ENCODE measurements at places on chromosomes 5 and 9.

- H3K36me3 ChIP-seq, result no peaks in the 10 kb centered on the region
- no peaks in the 10 kb centered on the region for H3K27me3 ChIP-seq
- no peak for DNase-seq
- H3K4me1 ChIP-seq, result no peaks in the 10 kb centered on the region
- no peak overlapping the region for H3K4me3 ChIP-seq
- no peak overlapping the region for H3K27ac ChIP-seq
These were observed 83.1 kb downstream of the MSX2 start for GRCh38 chr5:174807471-174807870.

DNA sequence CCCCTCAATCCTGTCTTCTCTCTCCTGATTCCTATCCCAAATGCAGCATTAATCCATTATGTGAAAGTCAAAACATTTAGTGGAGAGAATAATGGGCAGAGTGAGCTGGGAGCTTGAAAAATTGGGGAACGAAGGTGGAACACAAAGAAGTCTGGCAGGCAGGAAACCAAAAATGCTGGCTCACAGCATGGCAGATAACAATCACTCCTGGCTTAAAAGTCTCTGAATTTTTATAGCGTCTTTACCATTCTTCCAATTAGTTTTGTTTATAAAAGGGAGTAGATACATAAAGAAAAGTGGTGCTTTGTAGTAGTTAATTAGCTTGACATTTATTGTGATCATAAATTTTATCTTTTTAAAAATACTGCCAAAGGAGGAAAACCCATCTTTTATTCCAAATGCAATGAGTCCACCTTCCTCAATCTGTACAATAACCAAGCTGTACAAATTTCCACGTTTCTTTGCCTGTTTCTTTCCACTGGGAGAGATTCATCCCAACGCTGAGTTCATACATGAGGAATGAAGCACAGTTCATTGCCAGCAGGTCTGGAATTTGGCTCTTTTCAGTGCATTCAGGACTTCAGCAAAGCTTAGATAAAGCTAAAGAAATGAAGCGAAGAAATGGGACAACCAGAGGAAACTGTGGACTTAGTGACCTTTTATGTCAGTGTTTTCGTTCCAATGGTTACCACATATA is 174.7 kb downstream of the HMHB1 start:
- peak; percentile 85 for DNase-seq
- no peak overlapping the region for H3K4me3 ChIP-seq
- peaks cover 12% of the 10 kb centered on the region for H3K4me1 ChIP-seq
- no peaks in the 10 kb centered on the region for H3K27me3 ChIP-seq

DNA sequence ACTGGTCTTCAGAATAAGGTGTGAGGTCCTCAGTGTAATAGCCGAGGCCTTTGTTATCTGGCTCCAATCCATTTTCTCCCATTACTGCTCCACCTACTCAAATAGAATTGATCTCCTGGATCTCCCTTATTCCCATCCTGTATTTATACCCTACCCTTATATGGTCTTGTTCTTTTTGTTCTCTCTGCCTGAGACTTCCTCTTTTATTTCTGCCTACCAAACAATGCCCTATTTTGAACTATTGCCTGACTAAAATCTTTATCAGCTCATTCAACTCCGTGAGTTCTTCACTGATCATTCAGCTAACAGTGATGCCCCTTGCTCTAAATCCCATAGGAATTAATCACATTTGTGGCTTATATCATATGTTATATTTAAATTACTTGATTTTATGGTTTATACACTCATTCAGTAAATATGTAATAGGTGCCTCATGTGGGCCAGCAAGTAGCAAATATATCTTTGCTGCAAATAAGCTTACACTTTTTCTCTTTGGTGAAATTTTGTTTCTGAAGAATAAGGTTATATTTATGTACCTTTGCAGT is 417.5 kb upstream of the MEF2C start:
- H3K36me3 ChIP-seq, result no peaks in the 10 kb centered on the region
- no peaks in the 10 kb centered on the region for H3K4me1 ChIP-seq
- H3K27ac ChIP-seq, result no peak overlapping the region
- H3K27me3 ChIP-seq, result no peaks in the 10 kb centered on the region

DNA sequence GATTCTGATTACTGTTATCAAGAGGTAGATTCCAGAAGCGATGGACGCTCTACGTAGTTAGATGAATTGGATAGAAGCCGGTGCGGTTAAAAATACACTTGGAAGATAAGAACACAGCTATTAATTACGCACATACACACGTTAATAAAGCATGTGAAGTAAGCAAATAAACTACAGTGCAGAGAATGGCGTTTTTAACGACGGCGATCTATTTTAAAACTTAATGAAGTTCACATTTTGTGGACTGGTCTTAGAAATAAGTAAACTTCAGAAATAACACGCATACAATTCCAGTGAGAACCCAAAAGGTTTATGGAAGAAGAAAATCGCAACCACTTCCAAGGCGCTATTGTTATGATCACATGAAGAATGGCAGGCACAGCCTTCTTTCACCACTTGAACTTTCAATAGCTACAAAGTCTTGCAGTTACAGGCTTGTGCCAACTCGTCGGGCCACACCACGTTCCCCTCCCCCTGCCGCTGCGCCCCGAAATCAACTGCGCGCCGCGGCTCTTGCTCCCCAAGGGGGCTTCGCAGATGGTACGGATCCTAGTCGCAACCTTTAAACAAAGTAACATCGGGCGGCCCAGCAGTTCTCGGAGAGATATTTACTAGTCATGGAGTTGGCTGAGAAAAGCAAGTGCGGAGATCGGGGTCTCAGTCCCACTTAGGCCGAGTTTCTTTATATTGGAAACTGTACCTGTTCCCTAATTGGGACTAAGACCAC is 866 bp upstream of the SEMA6A start:
- H3K27me3 ChIP-seq, result peaks cover 47% of the 10 kb centered on the region
- H3K27ac ChIP-seq, result no peak overlapping the region
- peak overlapping the region; percentile 25 for H3K4me3 ChIP-seq
- H3K4me1 ChIP-seq, result no peaks in the 10 kb centered on the region

DNA sequence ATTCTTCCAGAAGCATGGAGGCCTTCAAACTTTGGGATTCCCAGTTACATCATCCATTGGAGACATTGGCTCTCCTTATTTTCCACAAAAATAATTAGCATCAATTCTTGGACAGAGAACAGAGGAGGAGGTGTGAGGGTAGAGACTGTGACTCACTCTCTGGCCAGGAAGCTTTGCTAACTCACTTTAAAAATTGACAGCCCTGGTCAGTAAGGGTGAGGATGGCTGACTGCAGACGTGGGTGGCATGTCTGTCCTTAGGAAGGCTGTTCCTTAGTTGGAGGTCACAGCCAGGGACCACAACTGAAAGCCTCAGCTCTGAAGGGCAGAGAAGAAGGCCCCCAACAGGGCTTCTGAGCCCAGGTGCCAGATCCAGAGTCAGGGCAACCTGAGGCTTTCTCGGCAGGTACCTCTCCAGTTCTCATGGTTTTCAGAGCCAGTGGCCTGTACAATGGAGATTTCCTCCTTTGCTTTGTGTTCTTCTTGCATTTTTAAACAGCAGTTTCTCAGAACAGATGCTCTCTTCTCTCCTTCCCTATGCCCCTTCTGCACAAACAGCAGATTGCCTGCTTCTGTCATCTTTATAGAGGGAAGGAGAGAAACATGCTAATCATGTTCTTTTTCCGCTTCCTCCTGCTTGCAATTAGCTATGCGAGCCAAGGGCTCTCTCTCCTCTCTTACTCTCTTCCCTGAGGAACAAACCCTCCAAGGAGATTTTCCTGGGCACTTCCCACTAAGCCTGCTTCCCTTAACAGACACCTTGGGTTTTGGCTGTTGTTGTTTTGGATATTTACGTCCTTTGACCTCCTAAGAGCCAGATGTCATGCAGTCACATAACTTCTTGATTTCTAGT is 92.5 kb upstream of the ZNF366 start:
- peak; percentile 51 for DNase-seq
- H3K27me3 ChIP-seq, result no peaks in the 10 kb centered on the region

GRCh38 chr9:133888048-133888808 is 103.9 kb downstream of the VAV2 start:
- no peaks in the 10 kb centered on the region for H3K36me3 ChIP-seq
- H3K27ac ChIP-seq, result peak overlapping the region; percentile 32
- H3K4me1 ChIP-seq, result peaks cover 17% of the 10 kb centered on the region
- H3K4me3 ChIP-seq, result no peak overlapping the region
- no peak for DNase-seq

DNA sequence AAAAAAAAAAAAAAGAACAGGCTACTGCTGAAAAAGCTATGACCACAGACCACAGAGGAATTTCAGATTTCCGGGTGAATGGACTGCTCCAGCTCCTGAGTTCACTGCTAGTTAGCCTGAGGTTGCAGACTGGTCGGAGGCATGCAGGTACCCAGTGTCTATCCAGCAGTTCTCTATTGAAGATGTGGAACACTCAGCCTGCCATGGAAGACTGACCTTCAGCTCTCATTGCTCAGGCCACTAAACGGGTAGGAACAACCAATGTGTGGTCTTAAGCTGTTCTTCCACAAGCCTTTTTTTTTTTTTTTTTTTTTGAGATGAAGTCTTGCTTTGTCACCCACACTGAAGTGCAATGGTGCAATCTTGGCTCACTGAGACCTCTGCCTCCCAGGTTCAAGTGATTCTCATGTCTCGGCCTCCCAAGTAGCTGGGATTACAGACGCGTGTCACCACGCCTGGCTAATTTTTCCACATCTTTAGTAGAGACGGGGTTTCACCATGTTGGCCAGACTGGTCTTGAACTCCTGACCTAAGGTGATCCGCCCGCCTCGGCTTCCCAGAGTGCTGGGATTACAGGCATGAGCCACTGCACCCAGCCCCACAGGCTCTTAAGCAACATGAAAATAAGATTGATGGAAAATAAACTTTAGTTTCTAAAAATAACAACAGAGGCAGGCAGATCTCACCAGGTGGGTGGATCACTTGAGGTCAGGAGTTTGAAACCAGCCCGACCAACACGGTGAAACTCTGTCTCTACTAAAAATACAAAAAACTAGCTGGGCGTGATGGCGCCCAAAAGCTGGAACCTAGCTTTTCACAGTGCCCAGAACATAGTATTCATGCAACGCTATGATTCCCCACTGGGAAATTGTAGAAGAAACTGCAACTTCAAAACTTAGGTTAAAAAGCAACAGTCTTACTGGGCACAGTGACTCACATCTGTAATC is 20.0 kb upstream of the NPM1 start:
- H3K27ac ChIP-seq, result no peak overlapping the region
- peak; percentile 50 for DNase-seq
- H3K36me3 ChIP-seq, result no peaks in the 10 kb centered on the region
- H3K27me3 ChIP-seq, result peaks cover 4% of the 10 kb centered on the region

GRCh38 chr9:9437641-9438040 is 1175.2 kb downstream of the PTPRD start:
- H3K4me1 ChIP-seq, result no peaks in the 10 kb centered on the region
- H3K4me3 ChIP-seq, result no peak overlapping the region
- no peaks in the 10 kb centered on the region for H3K27me3 ChIP-seq
- no peak for DNase-seq

DNA sequence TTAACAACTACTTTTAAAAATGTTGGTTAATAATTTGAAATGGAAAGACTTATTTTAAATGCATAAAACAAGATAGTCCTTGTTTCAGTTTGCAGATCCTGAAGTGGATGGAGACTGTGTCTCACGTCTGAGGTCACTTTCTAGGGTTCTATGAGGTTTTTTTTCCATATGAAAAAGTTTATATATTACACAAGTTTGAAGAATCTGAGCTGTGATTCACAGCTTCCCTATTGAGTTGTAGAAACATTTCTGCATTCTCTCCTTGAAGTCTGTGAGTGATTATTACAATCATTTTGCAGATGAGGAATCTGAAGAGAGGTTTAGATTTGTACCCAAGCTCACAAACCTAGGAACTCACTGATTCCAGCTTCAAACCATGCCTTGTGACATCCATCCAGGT is 442.5 kb upstream of the KLF4 start:
- peaks cover 19% of the 10 kb centered on the region for H3K4me1 ChIP-seq
- H3K36me3 ChIP-seq, result no peaks in the 10 kb centered on the region
- no peak overlapping the region for H3K4me3 ChIP-seq
- DNase-seq, result peak; percentile 72

- H3K36me3 ChIP-seq, result peaks cover 3% of the 10 kb centered on the region
- no peak overlapping the region for H3K4me3 ChIP-seq
- H3K27ac ChIP-seq, result peak overlapping the region; percentile 94
- H3K4me1 ChIP-seq, result peaks cover 32% of the 10 kb centered on the region
- no peaks in the 10 kb centered on the region for H3K27me3 ChIP-seq
These were observed 169.3 kb downstream of the DCP2 start for GRCh38 chr5:113145757-113146387.

DNA sequence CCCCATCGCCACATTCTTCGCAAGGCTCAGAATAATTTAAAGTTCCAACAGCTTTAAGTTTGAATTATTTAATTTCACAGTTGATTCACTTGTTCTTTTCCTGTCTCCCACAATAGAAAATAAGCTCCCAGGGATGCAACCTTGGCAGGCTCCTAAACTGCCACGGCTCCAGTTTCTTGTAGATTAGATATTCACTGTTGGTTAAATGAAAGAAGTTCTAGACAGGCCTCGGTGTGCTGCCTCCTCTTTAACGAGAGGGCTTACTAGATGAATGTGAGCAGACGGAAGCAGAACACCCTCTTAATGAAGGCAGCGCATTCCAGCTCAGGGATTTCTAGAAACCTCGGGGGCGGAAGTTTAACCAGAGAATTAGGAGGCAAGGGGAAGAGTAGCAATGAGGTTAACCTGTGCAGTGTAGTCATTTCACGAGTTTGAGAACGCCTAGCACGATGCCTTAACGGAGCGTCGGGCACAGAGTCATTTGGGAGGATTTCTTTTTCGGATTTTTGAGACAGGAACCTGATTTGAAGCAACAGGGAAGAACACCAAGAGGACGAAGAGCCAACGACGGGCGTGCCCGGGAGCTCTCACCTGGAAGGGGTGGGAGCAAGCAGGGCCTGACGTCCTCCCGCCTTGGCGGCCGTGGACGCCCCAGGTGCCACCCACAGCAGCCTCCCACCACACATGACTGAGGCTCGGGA is 637 bp upstream of the SMC5 start:
- no peaks in the 10 kb centered on the region for H3K27me3 ChIP-seq
- peak overlapping the region; percentile 38 for H3K4me3 ChIP-seq
- peaks cover 25% of the 10 kb centered on the region for H3K4me1 ChIP-seq
- H3K27ac ChIP-seq, result peak overlapping the region; percentile 97

DNA sequence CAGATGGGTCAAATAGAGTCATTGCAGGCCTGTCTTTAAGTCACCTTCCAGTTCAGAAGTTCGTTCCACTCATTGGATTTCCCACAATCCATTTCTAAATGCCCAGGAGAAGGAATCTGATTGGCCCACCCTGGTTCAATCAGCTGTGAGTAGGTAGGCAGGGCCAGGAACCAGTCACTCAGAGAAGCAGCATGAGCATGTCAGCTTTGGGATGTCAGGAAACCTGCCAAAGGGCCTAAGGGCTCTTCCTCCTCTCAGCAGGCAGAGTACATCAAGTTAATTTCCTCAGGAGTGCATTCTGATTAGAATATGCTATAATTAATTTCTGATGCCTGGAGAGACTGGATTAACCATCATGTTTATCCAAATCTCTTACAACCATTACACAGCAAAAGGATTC is 412.9 kb upstream of the CCNH start:
- H3K27me3 ChIP-seq, result no peaks in the 10 kb centered on the region
- DNase-seq, result no peak
- H3K36me3 ChIP-seq, result no peaks in the 10 kb centered on the region

GRCh38 chr9:137482094-137482781 is 23.1 kb upstream of the NSMF start:
- peaks cover 6% of the 10 kb centered on the region for H3K4me1 ChIP-seq
- peak; percentile 93 for DNase-seq
- H3K27me3 ChIP-seq, result peaks cover 13% of the 10 kb centered on the region
- H3K27ac ChIP-seq, result peak overlapping the region; percentile 5

GRCh38 chr5:160787240-160787639 is 64.8 kb downstream of the ATP10B start:
- no peaks in the 10 kb centered on the region for H3K27me3 ChIP-seq
- no peak overlapping the region for H3K4me3 ChIP-seq
- DNase-seq, result no peak
- H3K27ac ChIP-seq, result no peak overlapping the region

All from IMR-90 (cell line).